Activated naive CD4-positive, alpha-beta T cell treated with anti-CD3 and anti-CD28 coated beads, Interleukin-2, amount 10 ng/mL, durations not matched to agents 7 days and 5 days (primary cell): ENCODE measurements at places on chromosomes 6 and 20.
A peak's percentile ranks its signal among the peaks of the same experiment; 100 is the strongest.

GRCh38 chr20:57445298-57445697, 54.1 kb downstream of the RBM38 start:
- no peak for DNase-seq

DNA sequence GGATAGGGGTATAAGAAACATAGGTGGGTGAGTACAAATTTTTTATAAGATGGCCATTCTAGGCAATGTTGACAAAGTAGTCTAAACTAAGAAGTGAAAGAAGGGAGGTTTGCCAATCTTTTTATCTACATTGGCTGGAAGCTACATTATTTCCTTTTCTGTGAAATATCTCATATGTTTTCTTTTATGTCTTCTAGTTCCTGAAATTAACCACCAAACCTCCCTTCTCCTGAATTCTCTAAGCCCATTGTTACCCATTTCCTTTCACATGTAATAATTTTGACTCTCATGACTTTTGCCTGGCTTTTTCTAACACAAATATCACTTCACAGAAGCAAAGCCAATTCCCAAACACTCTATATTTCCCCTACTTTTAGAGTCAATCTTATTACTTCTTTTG, 496.2 kb upstream of the JAG1 start:
- DNase-seq: no peak

GRCh38 chr20:49476016-49476355, 6.5 kb downstream of the KCNB1 start:
- no peak for DNase-seq

GRCh38 chr6:152634773-152635172, 2.4 kb downstream of the SYNE1 start:
- no peak for DNase-seq

GRCh38 chr6:133248241-133249001, 7.3 kb downstream of the EYA4 start:
- no peak for DNase-seq

DNA sequence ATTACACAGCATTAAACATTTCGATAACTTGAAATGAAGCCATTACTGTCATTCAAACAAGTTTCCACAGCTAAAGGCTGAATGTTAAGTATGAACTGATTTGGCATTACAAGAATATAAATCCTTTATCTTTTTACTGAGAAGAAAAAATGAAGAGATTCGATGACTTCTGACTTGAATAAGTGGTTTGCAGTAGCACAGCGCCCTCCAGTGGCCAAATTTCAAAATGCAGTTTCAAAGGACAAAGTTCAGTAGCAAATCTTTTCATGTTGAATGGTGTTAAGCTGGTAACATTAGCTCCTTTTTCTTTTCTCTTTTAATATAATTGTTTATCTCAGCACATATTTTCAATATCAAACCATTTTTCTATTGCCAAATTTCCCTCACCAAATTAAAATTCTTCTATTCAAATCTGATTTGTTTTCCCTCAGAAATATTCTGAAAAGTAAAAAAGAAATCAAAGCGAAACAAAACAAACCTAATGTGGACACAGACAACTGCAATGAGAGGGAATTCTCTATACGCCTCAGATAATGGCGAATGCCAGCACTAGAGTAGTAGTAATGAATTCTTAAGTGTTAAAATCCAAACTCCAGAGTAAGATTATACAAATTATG, 145.7 kb downstream of the BTBD9 start:
- peak; percentile 86 for DNase-seq

DNA sequence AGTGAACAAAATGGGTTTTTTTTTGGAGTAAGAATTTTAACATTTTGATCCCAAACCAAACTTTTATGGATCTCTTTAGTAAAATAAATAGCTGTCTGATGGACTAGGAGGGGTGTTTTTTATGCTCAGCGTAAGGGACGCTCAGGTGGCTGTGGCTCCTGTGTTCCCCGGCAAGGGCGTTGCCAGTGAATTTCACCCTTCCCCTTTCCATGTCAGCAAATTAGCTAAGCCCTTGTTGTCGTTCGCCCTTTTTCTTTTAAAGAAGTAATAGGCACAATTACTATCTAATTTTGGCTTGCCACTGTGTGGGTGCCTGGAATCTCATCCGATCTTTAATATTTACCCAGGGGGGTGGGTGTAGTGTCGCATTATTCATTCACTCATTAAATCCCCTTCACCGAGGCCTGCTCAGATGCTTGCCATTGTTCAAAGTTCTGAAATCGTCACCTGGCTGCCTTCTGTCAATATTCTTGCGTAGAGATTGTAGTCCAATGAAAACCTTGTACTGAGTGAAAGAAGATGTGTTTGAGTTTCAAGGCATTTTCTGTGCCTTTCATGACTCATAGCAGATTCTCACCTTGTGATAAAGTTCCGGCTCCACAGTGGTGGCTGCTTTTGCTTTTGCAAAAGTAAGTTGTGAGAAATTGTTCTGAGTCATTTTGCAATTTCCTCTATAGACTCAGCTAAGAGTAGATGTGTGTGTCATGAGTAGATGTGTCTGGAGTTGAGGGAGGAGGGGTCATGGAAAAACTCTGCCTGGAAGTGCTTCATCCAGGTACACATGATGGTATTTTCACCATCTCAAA, 40.0 kb upstream of the CLDN20 start:
- peak; percentile 45 for DNase-seq

GRCh38 chr20:4897600-4897999, 103.7 kb downstream of the SLC23A2 start:
- no peak for DNase-seq

GRCh38 chr20:31475472-31476293, 595 bp downstream of the REM1 start:
- no peak for DNase-seq

GRCh38 chr6:137811916-137812553, 55.0 kb upstream of the TNFAIP3 start:
- DNase-seq: no peak

- DNase-seq: no peak
Observed at GRCh38 chr6:156694679-156695078, 82.5 kb upstream of the ARID1B start.

GRCh38 chr20:45061244-45061643, 39.7 kb downstream of the KCNS1 start:
- DNase-seq: no peak

- no peak for DNase-seq
Observed at GRCh38 chr6:39197521-39197920, 31.8 kb downstream of the KCNK5 start.
